AG10803 (cell line): ENCODE measurements at places on chromosomes 6 and 20.

DNA sequence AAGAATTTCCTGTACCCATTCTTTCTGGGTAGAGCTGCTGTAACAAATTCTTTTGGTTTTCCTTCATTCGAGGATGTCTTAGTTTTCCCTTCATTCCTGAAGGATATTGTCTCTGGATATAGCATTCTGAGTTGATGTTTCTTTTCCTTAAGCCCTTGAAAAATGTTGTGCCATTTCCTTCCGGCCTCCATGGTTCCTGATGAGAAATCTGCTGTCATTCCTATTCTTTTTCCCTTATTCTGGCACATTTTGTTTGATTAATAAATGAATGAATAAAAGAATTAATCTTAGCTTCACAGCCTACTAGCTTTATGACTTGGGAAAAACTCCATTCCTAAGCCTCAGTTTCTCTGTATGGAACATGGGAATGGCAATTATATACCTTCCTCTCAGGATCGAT is 173.1 kb downstream of the EYA2 start:
- DNase-seq, result no peak

DNA sequence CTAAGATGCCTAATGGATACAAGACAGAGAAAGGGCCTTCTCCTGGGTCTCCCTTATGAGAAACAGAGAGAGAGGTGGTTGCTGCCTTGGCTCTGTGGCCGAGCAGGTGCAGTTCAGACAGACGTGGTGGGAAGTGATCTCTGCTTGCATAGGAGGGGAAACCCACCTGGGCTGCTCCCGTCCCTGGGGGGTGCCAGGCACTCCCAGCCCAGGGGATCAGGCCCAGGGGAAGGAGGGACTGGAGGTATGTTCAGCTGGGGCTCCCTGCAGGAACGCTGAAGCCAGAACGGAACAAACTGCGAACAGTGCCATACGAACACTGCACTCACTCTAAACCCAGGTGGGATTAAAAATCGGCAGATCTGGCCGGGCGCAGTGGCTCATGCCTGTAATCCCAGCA is 35.7 kb upstream of the OVOL2 start:
- no peak for DNase-seq

DNA sequence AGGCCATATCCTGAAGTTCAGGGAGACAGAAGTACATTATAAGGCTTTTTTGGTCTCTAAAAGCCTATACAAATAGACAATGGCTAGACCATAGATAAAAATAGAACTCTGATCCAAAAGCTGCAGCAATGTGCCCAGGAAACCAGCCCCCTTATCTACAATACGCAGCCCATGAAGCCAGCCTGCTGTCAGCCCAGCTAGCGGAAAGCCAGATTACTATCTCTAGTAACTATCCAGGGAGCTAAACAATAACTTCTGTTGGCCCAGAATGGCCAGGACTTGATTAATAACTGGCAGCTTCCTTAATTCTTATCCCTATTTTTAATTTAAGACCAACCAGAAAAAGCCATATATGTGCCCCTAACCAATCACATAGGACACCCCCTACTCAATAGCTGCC is 160.4 kb upstream of the SMLR1 start:
- DNase-seq, result no peak

- DNase-seq, result peak; percentile 60
Measured at GRCh38 chr6:44650947-44651346, 263.4 kb downstream of the CDC5L start.

DNA sequence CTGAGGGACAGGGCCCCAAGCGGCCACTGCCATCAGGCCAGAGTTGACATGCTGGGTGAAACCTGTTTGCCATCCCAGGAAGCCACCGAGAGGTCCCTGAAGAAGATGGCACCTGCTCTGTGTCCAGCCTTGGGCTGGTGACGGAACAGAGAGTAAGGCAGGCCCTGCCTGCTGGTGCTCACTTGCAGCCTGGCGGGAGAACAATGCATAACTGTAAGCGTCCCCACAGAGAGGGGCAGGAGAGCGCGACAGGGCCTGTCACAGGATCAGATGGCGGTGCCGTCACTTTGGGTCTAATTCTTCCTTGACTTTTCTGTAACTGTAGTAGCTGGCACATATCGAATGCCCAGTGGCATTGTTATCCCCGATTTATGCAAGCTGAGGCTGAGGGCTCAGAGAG is 29.0 kb upstream of the VSTM2L start:
- DNase-seq, result no peak

DNA sequence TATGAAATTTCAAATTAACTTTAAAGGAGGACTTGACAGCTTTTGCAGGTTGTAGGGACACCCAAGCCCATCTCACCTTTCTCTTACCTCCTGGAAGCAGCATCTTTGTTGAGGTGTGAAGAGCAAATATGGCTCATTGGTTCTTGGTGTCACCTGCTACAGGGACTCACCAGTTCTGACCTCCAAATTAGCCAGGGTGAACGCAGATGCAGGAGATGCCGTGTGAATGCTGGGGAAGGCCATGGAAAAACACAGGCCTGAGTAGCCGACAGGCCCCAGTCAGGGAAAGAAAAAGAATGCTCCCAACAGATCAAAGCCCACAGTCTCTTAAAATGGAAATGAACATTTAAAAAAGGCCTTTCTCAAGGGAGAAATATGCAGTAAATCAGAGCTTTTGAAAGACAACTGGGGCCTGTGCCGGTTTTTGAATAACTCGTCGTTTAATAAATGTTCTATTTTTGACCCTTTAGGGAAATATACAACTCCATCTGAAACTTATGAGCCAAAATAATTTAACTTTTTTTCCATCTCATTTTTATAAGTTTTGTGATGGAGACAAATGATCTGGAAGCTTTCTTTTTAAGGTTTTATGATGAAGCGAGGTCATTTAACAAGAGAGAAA is 167.5 kb downstream of the CD83 start:
- DNase-seq, result no peak

GRCh38 chr6:5130135-5130866 is 45.2 kb downstream of the PPP1R3G start:
- DNase-seq, result no peak

GRCh38 chr6:15320693-15321092 is 74.8 kb downstream of the JARID2 start:
- DNase-seq, result no peak

DNA sequence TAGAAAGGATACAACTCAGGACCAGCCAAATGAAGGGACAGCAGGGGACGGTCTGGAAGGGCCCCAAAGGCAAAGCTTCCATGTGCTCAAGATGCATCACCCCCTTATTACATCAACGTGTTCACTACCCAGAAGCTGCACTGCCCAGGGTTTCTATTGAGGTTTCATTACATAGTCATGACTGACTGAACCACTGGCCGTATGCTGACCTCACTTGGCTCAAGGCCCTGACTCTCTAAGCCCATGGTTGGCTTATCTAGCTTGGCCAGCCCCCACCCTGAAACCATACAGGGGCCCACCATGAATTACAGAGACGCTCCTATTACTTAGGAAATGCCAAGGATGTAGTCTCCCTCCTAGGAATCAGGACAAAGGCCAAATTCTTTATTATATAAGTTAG is 179.4 kb downstream of the FOXC1 start:
- DNase-seq, result peak; percentile 12

GRCh38 chr6:125008261-125008703 is 46.0 kb downstream of the RNF217 start:
- peak; percentile 48 for DNase-seq

DNA sequence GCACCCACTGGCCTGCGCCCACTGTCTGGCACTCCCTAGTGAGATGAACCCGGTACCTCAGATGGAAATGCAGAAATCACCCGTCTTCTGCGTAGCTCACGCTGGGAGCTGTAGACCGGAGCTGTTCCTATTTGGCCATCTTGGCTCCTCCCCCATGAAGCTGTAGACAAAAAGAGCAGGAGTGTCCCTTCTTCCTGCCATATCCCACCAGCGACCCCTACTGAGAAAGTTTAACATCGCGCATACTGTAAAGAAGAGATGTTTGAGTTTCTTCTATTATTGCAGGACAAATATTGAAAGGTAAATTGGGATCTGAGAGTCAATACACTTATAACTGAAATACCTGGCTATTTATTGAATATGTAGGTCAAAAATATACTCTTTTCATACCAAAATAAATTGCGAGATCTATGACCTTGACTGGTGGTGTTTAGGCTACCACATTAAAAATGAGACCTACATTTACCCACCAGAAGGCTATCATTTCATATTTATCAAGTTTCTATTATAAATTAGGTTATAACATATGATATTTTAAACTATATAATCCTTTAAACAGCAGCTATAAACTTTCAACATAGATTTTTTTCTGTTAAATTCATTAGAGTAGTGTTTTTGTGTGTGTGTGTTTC is 586.3 kb downstream of the HTR1B start:
- DNase-seq, result no peak

DNA sequence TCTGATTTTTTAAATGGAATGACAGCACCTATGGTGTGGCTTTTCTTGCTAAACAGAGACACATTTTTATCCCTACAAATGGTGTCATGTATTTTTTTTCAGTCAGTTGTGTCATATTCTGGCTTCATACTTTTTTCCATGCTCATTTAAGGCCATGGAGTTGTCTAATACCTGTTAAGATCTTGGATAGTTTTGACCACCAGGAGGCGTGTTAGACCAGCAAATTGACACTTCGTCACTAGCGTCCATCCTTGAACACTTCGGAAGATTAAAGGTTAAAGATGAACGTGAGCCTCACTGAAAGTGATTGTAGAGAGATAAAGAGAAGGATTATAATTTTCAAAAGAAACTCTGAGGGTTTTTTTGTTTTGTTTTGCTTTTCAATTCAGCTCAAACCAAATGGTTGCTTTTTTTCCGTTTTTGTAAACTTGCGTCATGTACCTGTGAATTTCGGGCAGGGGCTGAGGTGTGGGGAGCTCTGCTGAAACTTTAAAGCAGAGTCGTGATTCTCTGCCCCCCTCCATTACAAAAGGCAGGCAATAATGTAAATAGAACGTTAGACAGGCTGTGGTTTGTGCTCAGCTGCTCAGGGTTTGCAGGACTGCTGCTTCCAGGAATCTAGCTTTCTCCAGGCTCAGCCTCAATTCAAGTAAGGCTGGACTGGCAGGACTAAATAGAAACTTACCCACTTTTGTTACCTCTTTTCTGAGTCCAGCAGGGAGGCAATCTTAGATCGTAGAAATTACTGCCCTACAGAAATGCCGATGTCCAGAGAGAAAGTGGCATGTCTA is 245.1 kb downstream of the FOXA2 start:
- peak; percentile 64 for DNase-seq

DNA sequence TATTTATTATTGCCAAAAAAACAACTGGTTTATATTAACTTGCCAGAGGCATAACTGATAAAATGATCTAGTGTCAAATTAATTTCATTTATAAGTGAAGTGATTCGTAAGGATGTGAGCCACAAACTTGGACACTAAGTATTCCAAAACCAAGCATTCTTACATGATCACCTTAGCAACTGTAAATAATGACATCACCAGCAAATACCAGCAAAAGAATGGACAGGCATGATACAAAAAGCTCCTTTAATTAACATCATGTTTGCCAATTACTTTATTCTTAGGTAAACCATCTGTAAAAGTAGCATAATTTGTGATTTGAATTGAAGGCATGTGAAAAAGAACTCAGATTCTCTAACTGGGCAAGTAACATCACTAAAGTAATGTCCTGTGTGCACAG is 17.2 kb upstream of the FNDC1 start:
- peak; percentile 59 for DNase-seq

- DNase-seq, result no peak
Measured at GRCh38 chr6:68326762-68327161, 308.3 kb upstream of the ADGRB3 start.

DNA sequence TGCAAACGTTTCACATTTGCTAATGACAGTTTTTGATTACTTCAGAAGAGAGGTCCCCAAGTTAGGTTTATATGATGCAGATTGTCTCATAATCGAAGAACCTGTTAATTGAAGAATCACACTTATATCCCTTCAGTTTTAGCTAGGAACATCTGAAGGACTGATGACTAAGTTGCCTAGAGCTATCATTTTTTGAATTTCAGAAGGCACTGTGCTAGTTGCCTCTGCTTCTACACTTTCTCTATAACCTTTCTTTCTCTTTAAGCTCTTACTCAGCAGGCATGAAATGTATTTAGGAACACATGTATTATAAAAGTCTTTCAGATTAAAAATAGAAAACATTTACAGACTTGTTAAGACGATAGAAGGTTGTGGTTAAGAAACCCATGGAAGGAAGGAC is 14.4 kb upstream of the GJE1 start:
- DNase-seq, result no peak

DNA sequence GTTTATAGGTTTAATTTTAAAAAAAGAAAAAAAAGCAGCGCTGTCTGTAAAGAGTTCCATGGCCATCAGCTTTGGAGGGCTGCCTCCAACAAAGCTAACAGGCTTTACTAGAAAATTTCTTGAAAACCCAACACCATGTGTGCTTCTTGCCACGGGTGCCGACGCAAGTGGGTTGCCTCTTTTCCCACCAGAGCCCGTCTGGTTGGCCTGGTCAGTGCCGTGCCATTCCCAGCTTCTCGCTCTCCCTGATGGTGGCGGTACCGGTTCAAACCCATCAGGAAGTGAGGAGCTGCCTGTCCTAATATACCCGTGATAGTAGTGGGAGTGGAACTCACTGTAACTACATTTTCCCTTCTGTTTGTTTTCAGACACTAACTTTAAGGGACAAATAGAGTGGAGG is 73.7 kb downstream of the CDH4 start:
- no peak for DNase-seq

GRCh38 chr6:101429270-101429669 is 35.8 kb downstream of the GRIK2 start:
- DNase-seq, result peak; percentile 14

- peak; percentile 9 for DNase-seq
Measured at GRCh38 chr6:37323580-37323979, 30.2 kb upstream of the RNF8 start.

GRCh38 chr6:25477006-25477590 is 174.9 kb upstream of the SCGN start:
- peak; percentile 32 for DNase-seq

DNA sequence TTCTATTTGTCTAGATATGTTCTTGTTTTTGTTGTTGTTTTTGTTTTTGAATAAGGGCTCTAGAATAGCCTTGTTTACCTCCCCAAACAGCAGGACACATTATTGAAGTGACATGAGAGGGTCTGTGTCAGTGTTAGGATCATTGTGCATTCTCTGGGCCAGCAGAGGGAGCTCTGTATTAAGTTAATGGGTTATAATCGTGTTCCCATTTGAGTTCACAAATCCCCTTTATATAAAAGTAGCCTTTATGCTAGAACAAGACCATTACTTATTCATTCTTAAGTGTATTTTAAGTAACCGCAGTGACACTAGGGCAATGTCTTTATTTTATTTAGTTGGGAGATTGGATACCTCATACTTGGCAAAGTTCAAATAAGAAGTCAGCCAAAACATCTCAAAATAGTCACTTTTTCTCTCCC is 44.8 kb downstream of the STK4 start:
- DNase-seq, result peak; percentile 73

DNA sequence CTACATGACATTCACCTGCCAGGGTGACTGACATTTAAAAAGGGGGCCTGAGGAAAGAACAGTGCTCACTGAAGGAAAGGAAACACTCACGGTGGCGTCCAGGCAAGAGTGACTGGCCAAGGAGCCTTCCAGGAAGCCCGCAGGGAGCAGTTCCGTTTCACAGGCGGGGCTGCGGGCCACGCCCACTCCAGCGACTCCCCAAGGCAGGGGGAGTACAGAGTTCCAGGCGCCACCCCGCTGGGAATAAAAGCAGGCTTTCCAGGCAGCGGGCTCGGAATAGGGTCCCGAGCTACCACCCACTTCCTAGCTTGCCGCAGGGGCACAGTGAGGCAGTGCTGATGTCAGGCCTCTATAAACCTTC is 34.2 kb downstream of the PKIG start:
- DNase-seq, result no peak

- peak; percentile 49 for DNase-seq
Measured at GRCh38 chr6:15510536-15511247, 152.1 kb downstream of the DTNBP1 start.
